ENCODE measurements at places on chromosomes 5 and 9.

DNA sequence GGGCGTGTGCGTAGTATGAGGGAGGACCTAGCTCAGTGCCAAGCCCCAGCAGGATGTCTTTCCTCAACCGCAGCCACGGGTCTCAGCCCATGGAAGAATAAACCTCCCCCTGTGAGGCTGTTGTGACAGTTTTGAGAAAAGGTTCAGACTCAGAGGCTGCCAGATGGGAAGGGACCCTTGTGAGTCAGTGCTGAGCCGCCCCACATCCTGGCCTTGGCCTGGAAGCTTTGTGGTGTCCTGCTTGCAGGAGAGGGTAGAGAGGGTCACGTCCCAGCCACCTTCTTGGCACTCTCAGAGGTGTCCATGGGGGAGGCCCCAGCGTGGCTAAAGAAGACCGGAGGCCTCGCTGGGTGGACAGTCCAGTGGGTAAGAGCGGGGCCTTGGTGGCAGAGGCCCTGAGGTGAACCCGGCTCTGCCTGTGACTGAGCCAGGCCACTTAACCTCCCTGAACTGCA, 2.8 kb downstream of the GRHPR start:
- DNase-seq: no peak

DNA sequence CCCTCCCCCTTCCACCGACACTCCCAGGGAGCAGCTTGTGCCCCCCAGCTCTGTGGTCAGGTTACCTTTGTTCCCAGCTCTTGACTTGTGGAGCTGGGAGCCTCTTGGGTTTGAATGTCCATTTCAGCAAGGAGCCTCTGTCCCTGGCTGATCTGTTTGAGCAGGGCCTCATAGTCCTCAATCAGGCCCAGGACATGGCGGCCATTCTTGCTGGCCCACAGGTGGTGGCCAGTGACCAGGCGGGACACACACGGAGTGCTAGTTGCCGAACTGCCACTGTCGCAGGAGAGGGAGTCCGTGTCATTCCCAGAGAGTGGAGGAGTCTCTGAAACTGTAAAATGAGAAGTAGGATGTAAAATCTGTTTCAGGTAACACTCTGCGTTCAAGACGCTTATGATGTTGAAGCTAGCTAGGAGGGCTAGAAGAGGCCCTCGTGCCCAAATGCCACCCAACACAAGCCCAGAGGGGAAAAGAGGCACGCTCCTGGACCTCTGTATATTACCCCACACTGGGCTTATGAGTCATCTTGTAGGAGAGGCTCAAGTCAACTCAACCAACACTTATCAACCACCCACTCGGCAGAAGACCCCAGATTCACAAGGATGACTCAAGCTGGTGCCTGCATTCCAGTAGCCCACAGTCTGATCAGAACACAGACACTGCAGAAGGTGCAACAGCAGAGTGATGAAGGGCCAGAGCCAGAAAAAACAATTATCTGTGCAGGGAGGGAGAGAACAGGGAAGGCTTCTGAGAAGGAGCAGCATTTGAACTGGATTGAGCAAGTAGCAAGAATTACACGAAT, 177.0 kb downstream of the CDK5RAP2 start:
- DNase-seq: peak; percentile 85

DNA sequence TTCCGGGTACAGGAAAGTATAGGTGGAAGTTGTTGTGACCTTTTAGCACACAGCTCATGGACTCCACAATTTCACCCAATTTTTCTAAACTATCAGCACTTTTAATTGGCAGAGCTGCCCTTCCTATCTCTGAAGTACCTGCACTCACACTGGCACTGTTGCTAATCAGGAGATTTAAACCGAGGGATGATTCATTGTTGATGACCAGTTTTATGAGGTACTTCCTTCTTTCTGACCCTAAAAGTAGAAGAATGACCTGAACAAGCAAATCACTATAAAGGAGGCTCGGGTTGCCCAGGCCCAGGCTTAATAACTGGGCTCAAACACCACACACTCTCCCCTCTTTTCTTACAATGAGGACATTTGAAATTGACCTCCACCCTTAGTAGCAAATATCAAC, 105.9 kb downstream of the KCNN2 start:
- no peak for DNase-seq

DNA sequence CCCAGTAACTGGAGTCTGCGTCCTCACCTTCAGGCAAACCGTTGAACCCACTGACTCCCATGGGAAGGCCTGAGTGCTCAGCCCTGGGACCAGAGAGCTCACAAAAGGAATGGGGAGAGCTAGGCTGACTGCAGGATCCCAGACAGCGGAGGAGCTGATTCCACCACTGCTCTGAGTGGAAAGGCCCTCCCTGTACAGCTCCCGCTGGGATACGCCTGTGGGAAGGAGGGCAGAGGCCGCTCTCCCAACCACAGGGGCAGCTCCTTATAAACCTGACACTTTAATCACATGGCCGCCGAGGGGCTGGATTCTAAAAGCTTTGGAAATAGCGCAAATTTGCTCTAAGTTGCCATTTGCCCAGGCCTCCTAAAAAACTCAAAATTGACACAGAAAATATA, 37.1 kb downstream of the DBH start:
- peak; percentile 52 for DNase-seq

- no peak for DNase-seq
Measured at GRCh38 chr9:86337469-86338108, 16.6 kb downstream of the TUT7 start.

Measured in brain pericyte (primary cell).